ENCODE measurements at places on chromosomes 1 and 21.

- no peak for DNase-seq
Measured at GRCh38 chr1:180805316-180805715, 107.4 kb upstream of the KIAA1614 start.

DNA sequence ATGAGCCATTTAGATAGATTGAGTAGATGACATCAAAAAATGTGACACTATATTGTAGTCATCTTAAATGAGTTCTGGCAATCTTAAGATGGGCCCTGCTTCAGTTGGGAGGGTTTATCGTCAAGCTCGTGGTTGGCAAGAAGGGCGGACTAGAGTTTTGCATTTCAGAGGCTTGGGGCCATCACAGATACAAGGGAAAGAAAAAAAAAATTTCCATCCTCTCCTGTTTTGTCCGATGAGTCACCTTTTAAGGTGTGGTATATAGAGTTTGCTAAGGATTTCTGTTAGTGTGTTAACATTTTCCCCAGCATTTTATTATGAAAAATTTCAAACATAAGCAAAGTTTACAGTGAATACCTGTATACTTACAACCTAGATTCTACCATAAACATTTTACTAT is 31.8 kb upstream of the KCNQ4 start:
- DNase-seq, result no peak

- DNase-seq, result no peak
Measured at GRCh38 chr1:101797722-101798121, 199.0 kb downstream of the OLFM3 start.

DNA sequence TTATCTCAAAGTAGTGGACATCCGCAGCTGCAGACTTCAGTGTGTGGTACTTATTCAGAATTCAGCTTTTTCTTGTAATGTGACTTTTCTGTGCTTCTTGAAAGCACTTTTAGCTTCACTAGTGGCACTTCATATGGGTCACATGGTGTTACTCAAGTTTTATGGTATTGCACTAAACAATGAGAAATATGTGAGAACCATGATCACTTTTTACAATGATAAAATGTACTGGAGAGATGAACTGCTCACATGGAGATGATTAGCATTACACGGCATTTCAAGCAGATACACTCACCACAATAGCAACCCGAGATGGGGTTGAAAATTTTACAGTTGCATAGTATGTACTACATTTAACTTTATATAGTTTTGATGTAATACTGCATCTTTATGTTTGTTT is 40.1 kb upstream of the GPR52 start:
- no peak for DNase-seq

DNA sequence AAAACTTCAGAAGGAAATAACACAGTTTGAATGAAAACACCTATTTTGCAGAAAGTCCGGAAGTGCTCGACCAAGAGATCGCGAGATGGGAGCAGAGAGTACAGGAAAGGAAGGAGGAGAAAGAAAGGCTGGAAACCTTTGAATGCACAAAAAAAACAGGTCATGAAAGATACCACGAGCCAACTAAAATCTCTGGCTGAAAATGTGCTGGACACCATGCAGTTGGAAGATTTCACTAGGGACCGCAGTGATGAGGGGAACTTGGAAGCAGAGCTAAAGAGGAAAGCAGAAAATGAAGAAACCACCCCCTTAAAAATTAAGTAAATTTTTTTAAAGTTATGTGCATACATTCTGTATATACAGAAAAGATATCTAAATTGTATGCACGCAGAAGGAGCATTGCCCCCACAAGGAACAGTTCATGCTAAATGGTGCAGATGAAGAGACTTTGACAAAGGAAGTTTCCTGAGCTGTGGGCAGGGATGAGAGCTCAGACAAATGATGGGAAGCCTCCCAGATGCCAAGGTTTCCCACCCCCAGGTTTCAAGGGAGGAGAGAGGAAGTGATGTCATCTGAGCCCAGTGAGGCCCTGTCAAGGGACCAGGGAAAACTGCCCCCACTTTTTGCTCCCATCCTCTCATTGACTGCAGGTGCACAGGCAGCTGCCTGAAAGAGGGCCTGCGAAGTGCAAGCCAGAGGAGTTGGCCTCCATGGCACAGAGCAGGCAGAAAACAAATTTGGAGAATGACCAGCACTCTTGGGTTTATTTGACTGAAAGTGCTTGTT is 52.5 kb downstream of the ETS2 start:
- DNase-seq, result no peak

DNA sequence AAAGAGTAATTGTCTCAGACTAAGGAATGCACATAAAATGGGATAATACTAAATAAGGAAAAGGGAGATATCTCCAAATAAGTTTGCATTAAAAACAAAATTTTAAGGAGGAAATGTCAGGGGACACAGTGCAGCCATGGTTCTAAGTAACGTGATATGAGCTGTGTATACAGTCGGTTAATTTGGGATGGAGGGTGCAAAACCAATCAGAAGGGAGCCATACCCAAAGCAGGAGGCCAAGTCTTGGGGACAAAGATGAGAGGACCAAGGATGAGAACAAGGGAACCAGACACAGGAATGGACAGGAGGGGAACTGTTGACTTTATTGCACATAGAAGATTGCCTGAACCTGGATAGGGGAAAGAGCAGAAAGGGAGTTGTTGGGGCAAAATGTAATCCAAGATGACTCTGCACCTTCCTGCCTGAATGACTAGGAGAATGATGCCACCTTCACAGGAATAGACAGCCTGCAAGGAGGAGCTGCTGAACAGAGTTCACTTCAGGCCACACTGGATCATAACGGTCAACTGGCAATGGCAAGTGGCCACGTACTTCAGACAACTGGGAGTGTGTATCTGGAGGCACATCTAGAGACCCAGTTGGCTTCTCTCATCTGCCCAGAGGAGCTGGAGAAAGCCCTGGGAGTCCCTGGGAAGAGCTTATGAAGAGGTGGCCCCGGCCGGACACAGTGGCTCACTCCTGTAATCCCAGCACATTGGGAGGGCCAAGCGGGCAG is 22.0 kb upstream of the BOLA1 start:
- DNase-seq, result no peak

Measured in stimulated activated CD4-positive, alpha-beta T cell treated with anti-CD3 and anti-CD28 coated beads, Interleukin-15, amount 100 ng/mL, for 1 hour (primary cell).